Stimulated activated CD4-positive, alpha-beta T cell treated with anti-CD3 and anti-CD28 coated beads, Interleukin-1b, Interleukin-23, amount 100 ng/mL, for 1 hour (primary cell): ENCODE measurements at places on chromosomes 1 and 21.

GRCh38 chr1:193676996-193677549 lies 490.7 kb upstream of the B3GALT2 start:
- no peak for DNase-seq

GRCh38 chr1:81125672-81126071 lies 675.1 kb upstream of the ADGRL2 start:
- DNase-seq, result no peak

DNA sequence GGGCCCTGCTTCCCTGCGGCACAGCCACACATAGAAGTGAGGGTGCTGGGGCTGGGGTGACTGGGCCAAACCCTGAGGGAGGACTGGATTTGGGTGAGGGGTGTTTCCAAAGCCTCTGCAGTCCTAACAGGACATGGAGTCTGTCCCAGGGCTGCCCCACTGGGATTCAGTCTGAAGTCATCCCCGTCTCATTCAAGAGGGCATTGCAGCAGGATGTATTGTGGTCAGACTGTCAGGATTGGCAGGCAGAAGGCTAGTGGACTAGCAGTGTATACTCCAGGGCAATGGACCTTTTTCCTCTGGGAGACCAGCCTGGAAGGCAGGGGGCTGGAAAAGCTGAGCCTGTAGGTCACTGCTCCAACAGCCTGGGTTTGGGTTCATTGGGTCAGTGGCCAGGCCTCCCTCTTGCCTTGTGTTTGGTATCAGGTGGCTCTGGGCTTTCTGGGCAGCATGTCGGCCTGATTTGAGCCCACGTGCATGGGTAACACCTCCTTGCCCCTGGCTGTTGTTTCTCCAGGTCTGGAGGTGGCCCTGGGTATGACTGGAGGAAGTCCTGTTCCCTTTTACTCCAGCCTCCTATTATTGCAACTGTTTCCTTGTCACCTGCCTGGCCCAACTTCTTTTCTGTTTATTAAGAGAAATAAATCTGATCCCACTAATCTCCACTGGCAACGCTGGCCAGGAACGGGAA lies 41.0 kb upstream of the SYNC start:
- no peak for DNase-seq

- DNase-seq, result no peak
These were observed 2.0 kb downstream of the RCSD1 start for GRCh38 chr1:167631936-167632614.

DNA sequence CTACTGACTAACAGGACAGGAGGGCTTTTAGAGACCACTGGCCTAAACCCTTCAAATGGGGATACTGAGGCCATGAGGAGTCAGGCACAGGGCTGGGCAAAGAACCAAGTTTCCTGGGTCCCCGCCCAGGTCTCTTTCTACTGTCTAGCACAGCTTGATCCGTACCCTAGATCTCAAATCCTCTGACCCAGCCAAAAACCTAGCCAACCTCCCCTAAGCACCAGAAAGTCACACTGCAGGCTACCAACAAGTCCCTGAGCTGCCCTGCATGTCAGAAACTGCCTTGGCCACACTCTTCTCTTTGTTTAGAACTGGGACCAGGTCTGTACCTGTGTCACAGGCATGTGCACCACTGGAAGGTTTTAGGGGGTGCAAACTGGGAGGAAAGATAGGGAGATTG lies 33.6 kb downstream of the AHDC1 start:
- no peak for DNase-seq

- DNase-seq, result no peak
These were observed 15.6 kb downstream of the TNNT2 start for GRCh38 chr1:201361652-201362504.

DNA sequence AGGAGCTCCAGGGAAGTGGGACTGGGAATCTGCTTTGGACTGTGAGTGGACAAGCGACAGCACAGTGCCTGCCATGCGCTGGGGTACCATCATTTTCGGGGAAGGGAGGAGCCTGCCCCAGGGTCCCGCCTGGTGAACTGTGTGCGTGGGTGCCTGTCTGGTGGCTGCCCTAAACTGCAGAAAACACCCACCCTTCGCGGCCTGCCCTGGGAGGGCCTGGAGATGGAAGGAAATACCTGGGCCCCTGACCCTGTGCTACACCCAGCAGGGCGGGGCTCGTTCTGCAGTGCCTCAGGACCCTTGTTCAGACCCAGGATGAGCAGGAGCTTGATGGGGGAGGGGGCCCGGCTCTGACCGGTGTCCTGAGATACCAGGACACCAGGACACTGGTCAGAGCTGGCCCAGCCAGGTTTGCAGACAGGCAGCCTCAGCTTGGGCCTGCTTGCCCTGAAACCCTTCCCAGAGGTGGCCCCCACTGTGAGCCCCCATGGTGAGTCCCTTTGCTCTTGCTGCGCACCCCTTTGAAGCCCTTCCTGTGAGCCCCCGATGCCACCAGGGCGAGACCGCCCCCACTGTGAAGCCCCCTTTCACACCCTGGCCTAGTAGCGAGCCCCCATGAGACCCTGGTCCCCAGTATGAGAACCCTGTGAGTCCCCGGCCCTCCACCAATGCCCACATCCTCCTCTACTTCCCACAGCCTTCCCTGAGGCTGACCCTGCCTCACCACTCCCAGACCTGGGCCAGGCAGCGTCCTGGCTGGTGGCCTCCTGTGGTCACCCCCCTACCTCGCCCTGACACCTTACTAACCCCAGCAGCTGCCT lies 2.6 kb downstream of the GJC2 start:
- no peak for DNase-seq

- DNase-seq, result no peak
These were observed 85.8 kb upstream of the RGS1 start for GRCh38 chr1:192489748-192490147.

DNA sequence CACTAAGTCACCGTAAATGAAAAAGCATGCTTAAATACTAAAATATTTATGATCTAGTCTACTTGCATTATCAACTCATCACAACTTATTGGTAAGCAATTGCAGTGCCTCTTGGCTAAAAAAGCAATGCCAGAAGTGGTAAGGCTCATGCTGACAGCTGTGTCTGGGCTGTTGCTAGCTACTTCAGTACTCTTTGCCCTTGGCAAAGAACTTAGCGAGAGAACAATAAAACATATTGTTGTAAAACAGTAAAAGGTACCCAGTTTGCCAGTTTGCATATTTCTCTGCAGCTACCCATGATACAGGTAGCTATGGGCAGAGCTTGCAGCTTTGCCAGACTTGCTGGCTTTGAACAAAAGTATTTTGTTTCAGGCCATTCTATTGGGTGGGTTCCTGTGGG lies 73.1 kb downstream of the ATP6V1G3 start:
- no peak for DNase-seq

DNA sequence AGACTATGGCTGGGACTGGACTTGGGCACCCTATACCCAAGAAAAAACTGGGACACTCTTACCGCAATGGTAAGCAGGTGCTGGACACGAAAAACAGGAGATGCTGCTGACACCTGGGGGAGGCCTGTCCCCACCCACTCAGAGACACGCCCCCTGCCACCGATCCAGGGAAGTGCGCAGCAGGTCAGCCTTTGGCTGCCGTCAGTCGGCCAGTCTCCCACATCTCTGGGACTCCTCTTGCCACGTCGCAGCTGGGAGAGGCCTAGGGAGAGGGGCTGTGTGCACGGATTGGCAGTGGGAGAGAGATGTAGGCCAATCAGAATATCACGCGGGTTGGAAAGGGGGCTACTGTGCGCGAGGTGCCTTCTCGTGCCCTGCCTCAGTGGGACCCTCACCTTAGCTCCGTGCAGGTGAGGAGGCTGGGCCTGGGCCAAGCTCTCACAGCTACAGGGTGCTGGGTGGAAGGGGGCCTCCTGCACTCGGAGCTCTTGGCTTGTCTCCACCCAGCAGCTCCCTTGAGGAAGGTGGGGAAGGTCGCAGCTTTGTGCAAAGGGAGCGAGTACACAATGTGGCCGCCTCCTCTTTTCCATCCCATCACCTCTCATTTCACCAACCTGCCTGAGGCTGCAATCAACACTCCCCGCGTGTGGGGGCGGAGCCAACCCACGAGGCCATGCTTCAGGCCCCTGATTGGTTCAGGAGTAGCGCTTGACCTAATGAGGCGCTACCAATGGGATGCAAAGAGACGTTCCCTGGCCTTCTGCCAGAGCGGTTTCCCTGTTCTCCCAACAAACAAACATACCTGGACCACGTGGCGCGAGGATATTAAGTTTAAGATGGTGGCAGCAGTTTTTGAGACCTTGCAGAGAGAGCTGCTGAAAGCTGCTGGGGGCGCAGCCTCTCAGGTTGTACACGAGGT lies 25.7 kb upstream of the LDLRAP1 start:
- no peak for DNase-seq

DNA sequence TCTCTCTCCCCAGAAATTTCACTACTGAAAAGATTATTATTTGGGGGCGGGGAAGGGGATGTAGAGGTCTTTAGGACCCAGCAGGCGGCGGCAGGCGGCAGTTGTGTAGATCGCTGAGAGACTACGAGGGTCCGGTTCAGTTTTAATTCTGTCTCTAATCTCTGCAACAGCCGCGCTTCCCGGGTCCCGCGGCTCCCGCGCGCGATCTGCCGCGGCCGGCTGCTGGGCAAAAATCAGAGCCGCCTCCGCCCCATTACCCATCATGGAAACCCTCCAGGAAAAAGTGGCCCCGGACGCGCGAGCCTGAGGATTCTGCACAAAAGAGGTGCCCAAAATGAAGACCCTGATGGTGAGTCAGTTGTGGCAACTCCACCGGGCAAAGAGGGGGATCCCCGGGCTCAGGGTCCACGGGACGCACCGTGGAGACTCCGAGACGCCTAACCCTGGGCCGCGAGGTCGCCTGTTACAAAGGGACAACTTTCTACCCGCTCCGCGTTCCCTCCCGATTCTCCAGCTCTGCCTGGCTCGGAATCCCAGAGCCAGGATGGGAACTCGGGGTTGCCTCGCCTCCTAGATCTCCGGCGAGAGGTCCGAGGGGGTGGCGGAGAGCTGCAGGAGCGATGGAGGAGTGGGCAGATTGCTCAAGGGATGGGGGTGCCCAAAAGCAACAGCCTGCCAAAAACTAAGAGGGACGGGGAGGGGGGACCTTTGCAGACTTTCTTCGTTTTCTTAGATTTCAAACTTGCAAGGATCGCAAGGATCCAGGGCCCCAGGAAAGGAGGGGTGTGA lies at the start of gene ST6GALNAC5:
ST6GALNAC5 (plus strand) TSS at position 139 of the 789 bp plus-strand sequence.
- no peak for DNase-seq

GRCh38 chr21:39660191-39660980 lies 47.6 kb downstream of the B3GALT5 start:
- DNase-seq, result no peak
